Inflammatory macrophage treated with lipopolysaccharide for 1 hour (primary cell): ENCODE measurements at places on chromosomes 6 and 20.

- no peak for DNase-seq
Observed at GRCh38 chr20:34402461-34402860, 39.4 kb downstream of the ITCH start.

GRCh38 chr6:107718341-107718740 lies 105.8 kb downstream of the SCML4 start:
- no peak for DNase-seq

DNA sequence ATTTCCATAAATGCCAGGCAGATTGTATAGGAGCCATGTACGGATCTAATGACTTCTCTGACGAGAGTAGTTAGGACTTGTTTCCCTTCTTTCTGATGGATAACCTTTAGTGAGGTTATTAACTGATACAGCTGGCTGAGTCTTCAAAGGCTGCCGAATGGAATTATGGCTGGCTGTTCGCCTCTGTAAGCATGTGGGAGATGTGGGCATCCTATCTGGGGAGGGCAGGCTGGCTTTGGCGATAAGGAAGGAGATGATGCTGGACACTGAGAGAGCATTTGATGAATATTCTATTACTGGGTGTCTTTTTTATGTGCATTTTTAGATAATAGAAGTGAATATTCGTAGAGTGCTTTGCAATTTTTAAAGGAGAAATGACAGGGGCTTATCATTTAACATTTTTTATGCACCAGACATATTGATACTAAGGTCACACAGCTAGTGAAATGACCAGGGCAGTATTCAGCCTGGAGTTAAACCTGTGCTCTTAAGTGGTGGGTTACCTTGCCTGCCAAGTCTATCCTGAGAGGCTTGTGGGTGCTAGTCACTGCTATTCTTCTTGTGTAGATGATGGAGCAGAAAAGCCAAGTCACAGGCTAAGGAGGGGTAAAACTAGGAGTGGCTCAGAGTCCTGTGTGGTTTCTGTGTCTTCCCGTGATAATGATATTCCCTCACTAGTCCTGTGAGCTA lies 3.1 kb downstream of the PBOV1 start:
- DNase-seq = no peak

DNA sequence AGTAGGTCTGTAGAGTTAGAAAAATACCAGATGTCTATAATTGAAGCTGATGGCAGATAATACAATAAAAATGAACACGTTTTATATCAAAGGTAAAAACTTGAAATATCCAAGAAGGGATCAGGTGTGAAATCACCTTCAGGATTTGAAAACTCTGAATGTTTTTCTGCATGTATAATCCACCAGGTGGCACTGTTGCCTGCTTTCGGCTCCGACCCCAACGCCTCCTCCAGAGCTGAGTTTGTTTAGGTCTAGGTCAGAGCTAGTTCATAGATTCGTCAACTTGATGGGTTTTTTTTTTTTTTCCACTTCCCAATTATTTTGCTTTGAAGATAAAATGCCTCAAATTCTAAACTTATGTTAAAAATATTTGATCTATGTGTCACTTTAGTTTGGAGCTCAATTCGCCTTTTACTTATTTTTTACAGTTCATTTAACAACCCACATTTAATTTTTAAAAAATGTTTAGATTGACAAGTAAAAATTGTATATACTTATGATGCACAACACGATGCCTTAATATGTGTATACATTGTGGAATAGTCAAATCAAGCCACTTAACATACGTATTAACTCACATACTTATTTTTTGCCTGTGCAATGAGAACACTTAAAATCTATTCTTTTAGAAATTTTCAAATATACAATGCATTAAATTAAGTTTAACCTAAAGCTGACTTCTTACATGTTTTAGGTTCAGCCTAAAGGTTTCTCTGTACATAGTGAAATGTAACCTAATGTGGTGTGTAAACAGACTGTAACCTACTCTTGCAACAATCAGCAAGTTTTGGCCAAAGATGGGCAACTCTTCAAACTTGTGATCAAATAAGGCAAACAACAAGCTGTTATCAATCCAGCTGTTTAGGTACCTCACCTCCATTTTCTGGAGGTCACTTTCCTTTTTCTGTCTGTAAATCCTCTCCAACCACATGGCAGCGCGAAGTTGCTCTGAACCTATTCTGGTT lies 39.4 kb upstream of the ENPP4 start:
- peak; percentile 69 for DNase-seq

- DNase-seq = no peak
Observed at GRCh38 chr6:52510213-52510562, 66.7 kb downstream of the TRAM2 start.

DNA sequence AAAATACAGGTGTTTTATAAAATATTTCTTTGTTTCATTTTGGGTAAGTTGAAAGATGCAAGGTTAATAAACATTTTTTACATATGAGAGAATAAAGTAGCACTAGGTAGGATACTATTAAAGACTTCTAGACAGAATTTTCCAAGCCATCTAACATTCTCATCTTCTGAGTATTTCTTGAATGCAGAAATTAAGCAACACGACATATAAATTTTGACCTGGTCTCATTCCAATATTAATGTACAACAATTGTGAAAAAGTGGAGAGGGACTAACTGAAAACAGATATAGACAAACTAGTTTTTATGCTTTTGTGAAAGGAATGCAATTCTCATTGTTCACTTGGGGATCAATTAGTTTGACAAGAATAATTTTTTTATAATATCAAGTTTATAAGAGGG lies 11.5 kb upstream of the FOXO3 start:
- no peak for DNase-seq

- no peak for DNase-seq
Observed at GRCh38 chr6:44129841-44130322, 2.5 kb downstream of the TMEM63B start.

GRCh38 chr20:58538752-58539151 lies 23.6 kb upstream of the APCDD1L start:
- DNase-seq = no peak

GRCh38 chr6:170370416-170370815 lies 63.9 kb downstream of the FAM120B start:
- peak; percentile 12 for DNase-seq

- DNase-seq = peak; percentile 10
Observed at GRCh38 chr20:3616250-3616649, 46.9 kb downstream of the GFRA4 start.

DNA sequence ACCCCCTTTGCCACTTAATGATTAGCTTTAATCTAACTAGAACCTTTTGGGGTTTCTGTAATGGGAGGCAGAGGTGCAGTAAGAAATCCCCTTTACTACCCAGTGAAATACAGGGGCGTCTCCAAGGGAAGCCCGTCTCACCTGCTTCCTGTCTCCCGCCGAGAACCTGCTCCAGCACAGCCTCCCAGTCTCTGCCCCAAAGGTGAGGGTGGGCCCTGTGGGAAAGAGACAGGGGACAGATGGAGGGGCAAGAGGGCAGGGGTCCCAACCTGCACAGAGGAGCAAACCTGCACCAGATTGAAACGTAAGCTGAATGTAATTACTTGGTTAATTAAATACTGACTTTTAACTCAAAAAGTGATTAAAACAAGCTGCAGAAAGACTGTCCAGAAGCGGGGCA lies 474.2 kb upstream of the SULF2 start:
- no peak for DNase-seq

- DNase-seq = no peak
Observed at GRCh38 chr6:132830334-132830751, 16.0 kb downstream of the RPS12 start.

- peak; percentile 9 for DNase-seq
Observed at GRCh38 chr20:41007481-41007880, 21.1 kb upstream of the TOP1 start.
